Uterus (tissue), 4 donors: ENCODE measurements at places on chromosomes 2 and 18. TPM values are rescaled to one million over a fixed set of nuclear protein-coding genes. Genes with fewer than 3 reads are reported as not detected.

DNA sequence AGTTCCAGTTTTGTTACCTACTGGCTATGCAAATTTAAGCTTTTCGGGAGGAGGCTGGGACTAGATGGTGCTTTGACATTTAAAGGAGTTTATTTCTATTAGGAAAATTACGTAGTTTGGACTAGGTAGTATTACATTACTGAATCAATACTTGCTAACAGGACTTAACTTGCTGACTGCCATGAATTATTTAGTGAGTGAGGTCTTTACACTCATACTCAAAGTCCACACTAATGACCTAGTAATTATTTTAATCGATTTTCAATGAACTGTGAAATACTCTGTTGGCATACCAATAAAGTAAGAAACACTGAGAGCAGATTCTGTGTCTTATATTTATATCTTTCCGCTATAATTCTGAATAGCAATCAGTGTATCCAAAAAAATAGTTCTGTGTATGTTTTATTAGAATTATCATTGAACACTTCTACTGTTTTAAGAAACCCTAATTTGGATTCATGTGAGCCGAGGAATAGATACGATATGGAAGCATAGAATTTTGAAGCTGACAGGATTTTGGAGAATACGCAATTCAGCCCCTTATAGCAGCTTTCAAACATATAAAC lies 55.0 kb downstream of the CHST9 start:
- H3K36me3 ChIP-seq, result no peaks in the 10 kb centered on the region
- H3K4me1 ChIP-seq, result no peaks in the 10 kb centered on the region
- H3K4me3 ChIP-seq, result no peak overlapping the region
- no peaks in the 10 kb centered on the region for H3K27me3 ChIP-seq

DNA sequence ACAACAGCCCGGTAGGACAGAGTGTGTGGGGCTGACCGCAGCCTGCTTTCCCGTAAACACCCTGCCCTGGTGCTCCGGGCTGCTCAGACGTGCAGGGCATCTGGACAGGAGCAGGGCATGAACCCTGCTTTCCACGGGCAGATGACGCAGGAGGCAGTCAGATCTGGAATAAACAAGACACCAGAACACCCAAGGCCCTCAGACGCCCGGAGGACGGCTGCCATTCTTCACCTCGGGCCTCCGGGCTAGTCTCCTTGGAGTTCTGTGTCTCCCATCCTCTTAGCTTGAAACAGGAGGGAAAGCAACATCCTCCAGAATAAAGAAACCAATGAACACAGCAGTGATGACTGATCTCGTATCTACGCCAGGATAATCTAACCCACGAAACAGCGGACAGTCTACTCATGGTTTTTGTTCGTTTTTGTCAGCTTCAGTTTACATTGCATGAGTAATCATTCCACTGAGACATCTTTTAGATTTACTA lies 7.3 kb downstream of the PXDN start:
- H3K4me3 ChIP-seq, result no peak overlapping the region
- H3K36me3 ChIP-seq, result no peaks in the 10 kb centered on the region
- peak overlapping the region; percentile 63 for H3K27ac ChIP-seq
- H3K4me1 ChIP-seq, result peaks cover 18% of the 10 kb centered on the region
- no peaks in the 10 kb centered on the region for H3K27me3 ChIP-seq

GRCh38 chr2:135745545-135745944 lies 3.9 kb downstream of the UBXN4 start:
- no peak overlapping the region for H3K4me3 ChIP-seq
- H3K4me1 ChIP-seq, result peaks cover 8% of the 10 kb centered on the region
- H3K36me3 ChIP-seq, result no peaks in the 10 kb centered on the region
- no peak for DNase-seq

DNA sequence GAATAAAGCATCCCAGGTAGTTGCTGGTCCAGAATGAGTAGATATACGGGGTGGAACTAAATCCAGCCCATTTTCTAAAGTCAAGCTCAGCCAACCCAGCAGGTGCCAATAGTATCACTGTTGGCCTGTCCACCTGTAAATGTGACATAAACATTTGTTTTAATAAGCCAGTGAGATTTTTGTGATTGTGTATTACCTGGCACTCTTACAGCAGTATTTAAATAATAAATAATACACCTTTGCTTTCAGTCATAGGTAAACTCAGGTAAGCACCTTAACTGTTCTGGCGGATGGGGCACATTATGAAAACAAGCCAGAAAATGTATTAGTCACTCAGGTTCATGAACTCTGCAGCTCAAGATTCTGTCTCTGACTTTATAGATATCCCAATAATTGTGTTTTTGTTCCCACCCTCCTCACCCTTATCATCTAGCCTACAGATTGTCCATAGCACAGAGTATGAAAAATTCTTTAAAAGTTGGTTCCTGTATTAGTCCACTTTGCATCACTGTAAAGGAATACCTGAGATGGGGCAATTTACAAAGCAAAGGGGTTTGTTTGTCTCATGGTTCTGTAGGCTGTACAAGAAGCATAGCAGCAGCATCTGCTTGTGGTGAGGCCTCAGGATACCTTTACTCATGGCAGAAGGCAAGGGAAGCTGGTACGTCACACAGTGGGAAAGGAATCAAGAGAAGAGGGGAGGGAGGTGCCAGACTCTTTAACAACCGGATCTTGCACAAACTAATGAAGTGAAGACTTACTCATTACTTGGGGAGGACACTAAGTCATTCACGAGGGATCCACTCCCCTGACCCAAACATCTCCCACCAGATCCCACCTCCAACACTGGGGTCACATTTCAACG lies 73.0 kb upstream of the CYRIA start:
- H3K4me3 ChIP-seq, result no peak overlapping the region
- no peak overlapping the region for H3K27ac ChIP-seq
- H3K27me3 ChIP-seq, result no peaks in the 10 kb centered on the region
- no peak for DNase-seq

GRCh38 chr2:219261024-219261855 lies 7.5 kb upstream of the TUBA4A start:
- H3K27ac ChIP-seq, result no peak overlapping the region
- no peaks in the 10 kb centered on the region for H3K27me3 ChIP-seq
- H3K36me3 ChIP-seq, result no peaks in the 10 kb centered on the region
- H3K4me1 ChIP-seq, result no peaks in the 10 kb centered on the region

GKN1 gene
- not detected for total RNA-seq

DNA sequence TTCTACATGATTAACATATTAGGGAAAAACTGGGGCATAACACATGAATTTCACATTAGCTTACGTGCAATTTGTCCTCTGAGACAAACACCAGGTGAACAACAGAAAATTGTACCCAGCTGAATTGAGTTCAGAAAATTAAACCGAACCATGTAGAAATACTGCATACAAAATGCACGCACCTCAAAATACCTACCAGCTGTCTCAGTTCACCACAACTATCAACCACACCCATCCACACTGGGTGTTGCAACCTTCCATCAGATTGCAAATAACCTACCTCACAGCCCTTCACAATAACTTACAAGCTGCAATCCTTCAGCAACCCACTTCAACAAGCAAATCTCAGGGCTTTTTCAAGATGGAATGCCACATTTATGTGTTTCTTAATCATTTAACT lies 55.9 kb downstream of the UNC50 start:
- H3K4me1 ChIP-seq, result no peaks in the 10 kb centered on the region
- no peak overlapping the region for H3K27ac ChIP-seq
- H3K4me3 ChIP-seq, result no peak overlapping the region
- DNase-seq, result no peak
- no peaks in the 10 kb centered on the region for H3K36me3 ChIP-seq

GRCh38 chr18:32174719-32175118 lies 15.1 kb upstream of the MEP1B start:
- no peaks in the 10 kb centered on the region for H3K27me3 ChIP-seq
- no peaks in the 10 kb centered on the region for H3K36me3 ChIP-seq
- no peak overlapping the region for H3K4me3 ChIP-seq
- no peak overlapping the region for H3K27ac ChIP-seq
- H3K4me1 ChIP-seq, result no peaks in the 10 kb centered on the region

LONRF2 gene
- 73.0 TPM for total RNA-seq

- H3K27me3 ChIP-seq, result no peaks in the 10 kb centered on the region
- no peak for DNase-seq
- no peak overlapping the region for H3K4me3 ChIP-seq
- H3K27ac ChIP-seq, result no peak overlapping the region
- no peaks in the 10 kb centered on the region for H3K4me1 ChIP-seq
These were observed 40.2 kb downstream of the ALK start for GRCh38 chr2:29881089-29881730.

SETBP1 gene
- total RNA-seq, result 74.0 TPM

- peak overlapping the region; percentile 86 for H3K27ac ChIP-seq
- H3K27me3 ChIP-seq, result no peaks in the 10 kb centered on the region
- peak overlapping the region; percentile 5 for H3K4me3 ChIP-seq
- DNase-seq, result peak; percentile 60
- H3K4me1 ChIP-seq, result no peaks in the 10 kb centered on the region
- no peaks in the 10 kb centered on the region for H3K36me3 ChIP-seq
These were observed 53.5 kb downstream of the SLC4A1AP start for GRCh38 chr2:27717070-27717795.

- H3K27me3 ChIP-seq, result no peaks in the 10 kb centered on the region
- no peak overlapping the region for H3K4me3 ChIP-seq
- H3K4me1 ChIP-seq, result no peaks in the 10 kb centered on the region
- no peak overlapping the region for H3K27ac ChIP-seq
- H3K36me3 ChIP-seq, result no peaks in the 10 kb centered on the region
These were observed 292.5 kb upstream of the TRIB2 start for GRCh38 chr2:12424219-12424618.

GRCh38 chr2:157439824-157440186 lies 4.1 kb downstream of the CYTIP start:
- H3K4me1 ChIP-seq, result no peaks in the 10 kb centered on the region
- H3K4me3 ChIP-seq, result no peak overlapping the region
- no peak overlapping the region for H3K27ac ChIP-seq
- H3K36me3 ChIP-seq, result no peaks in the 10 kb centered on the region
- no peak for DNase-seq
- H3K27me3 ChIP-seq, result no peaks in the 10 kb centered on the region

DNA sequence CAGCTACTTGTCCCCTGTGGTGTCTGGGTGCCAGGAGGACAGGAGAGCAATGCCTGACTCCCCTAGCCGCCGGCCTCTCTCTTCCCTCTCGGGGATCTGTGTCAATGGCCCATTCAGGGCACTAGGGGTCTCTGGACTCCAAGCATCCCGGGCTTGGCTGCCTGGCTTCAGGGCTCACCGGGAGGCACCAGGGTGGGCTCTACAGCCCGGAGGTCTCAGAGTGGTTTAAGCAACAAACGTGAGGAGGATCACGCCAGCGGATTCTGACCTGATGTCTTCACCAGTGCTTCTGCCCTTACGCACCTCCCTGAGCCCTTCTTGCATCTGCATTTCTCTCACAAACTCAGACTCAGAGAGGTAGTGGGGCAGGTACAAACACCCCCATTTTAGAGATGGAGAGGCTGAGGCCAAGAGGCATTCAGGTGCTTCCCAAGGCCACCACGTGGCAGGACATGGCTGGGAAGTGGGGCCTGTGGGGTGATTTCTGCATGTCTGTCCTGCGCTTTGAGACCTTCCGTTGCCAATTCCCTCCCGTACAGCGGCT lies 243.0 kb downstream of the CELF4 start:
- H3K4me3 ChIP-seq, result no peak overlapping the region
- H3K4me1 ChIP-seq, result no peaks in the 10 kb centered on the region

- no peak overlapping the region for H3K27ac ChIP-seq
- no peak for DNase-seq
- H3K27me3 ChIP-seq, result no peaks in the 10 kb centered on the region
- H3K36me3 ChIP-seq, result no peaks in the 10 kb centered on the region
These were observed 66.9 kb upstream of the FZD5 start for GRCh38 chr2:207836521-207837133.

NBAS gene
- 60.5 TPM for total RNA-seq

DNA sequence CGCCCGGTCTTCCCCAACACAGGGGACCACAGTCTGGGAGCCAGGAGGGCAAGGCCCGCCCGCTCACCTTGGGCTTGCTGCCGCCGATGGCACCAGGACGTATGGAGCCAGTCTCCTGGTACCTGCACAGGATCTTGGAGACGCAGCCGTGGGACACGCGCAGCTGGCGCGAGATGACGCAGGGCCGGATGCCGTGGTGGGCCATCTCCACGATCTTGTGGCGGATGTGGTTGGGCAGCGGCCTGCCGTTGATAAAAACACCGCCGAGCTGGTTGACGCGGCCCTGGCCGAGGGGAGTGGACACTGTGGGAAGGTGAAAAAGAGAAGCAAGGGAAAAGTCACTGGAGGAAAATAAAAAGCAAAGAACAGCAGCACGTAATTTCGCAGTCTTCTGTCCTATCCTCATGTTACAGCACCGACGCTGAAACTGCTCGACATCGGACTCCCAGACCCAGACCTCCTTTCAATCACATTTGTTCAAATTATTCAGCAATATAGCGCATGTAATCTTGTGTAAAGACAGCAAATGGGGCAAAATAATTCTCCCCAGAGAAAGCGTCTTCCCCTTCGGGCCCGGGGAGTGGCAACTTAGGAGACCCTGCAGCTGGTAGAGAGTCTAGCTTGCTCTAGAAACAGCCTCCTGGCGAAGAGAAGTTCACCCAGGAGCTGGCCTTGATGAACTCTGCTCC lies 1.7 kb downstream of the PAX3 start:
- no peak overlapping the region for H3K27ac ChIP-seq
- no peak for DNase-seq
- peaks cover 8% of the 10 kb centered on the region for H3K4me1 ChIP-seq
- no peak overlapping the region for H3K4me3 ChIP-seq

GRCh38 chr2:65937379-65938160 lies 497.4 kb upstream of the MEIS1 start:
- no peak overlapping the region for H3K27ac ChIP-seq
- no peak for DNase-seq
- no peak overlapping the region for H3K4me3 ChIP-seq
- no peaks in the 10 kb centered on the region for H3K36me3 ChIP-seq

DNA sequence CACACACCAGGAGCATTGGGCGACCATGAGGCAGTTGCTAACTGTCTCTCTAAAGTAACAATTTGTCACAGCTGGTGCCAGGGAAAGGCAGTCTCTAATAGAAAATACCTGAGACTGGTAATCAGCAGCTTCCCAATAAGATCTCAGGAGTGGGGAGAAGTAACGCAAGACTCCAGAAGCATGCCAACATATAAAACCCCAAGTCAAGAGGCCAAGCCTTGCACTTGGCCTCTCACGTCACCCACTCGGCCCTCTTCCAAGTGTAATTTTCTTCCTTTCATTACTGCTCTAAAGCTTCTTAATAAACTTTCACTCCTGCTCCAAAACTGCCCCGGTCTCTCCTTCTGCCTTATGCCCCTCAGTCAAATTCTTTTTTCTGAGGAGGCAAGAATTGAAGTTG lies 455.6 kb upstream of the ACVR2A start:
- no peaks in the 10 kb centered on the region for H3K27me3 ChIP-seq
- no peaks in the 10 kb centered on the region for H3K36me3 ChIP-seq
- H3K4me1 ChIP-seq, result no peaks in the 10 kb centered on the region
- DNase-seq, result no peak

TMEM182 gene
- 1.4 TPM for total RNA-seq

DNA sequence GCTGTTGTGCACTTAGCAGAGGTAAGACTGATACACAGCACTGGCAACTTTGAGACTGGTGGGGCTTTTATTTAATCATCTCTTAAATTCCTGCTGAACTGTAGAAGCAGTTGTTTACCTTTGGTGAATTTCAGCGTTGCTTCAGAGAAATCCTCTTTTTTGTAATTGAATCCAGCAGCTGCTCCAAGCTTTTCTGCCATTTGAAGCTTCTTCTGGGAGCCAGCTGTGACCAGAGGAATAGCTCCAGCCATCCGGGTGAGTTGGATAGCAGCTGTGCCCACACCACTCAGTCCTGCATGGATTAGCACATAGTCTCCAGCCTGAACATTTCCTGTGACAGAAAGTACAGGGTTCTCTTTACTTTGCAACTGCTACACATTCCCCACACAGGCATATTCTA lies 3.9 kb downstream of the TP53I3 start:
- H3K4me1 ChIP-seq, result peaks cover 4% of the 10 kb centered on the region
- H3K36me3 ChIP-seq, result no peaks in the 10 kb centered on the region
- DNase-seq, result no peak
- H3K4me3 ChIP-seq, result no peak overlapping the region
